ENCODE measurements at places on chromosomes 2 and 18.

DNA sequence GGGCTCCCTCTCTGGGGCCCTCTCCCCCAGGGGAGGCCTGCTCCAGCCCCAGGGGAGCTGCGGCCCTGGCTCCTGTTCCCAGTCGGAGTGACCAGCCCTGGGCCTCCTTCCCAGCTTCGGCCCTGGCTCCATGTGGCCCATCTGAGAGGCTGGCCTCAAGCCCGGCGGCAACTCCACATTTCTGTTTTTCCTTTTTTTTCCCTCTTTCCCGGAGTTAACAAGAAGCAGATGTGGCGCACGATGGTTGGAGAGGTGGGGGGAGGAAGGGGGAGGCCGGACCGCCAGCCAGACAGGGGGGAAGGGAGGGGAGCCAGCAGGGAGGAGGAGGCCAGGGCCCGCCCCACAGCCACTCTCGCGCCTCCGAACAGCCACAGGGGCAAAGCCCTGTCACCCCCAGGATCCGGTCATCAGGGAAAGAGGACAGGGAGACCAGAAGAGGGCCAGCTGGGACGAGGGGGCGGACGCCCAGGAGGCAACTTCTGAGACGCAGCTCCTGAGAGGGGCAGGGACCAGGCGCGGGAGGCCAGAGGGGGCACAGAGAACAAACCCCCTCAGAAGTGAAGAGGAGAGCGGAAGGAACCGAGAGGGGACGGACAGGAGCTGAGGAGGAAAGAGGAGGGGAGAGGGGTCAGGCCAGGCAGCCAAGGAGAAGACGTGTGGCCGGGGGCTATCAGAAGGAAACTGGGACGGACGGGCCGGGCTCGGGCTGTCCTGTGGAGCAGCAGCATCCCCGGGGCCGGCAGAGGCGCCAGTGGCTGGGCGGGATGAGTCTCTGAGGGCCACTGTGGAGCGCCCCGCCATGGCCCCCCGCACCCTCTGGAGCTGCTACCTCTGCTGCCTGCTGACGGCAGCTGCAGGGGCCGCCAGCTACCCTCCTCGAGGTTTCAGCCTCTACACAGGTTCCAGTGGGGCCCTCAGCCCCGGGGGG is at the start of gene EMILIN1:
Gene EMILIN1 (plus strand): TSS at position 349 of the 928 bp plus-strand sequence. CDS start 451 bp downstream, at position 800.
- peak; percentile 33 for DNase-seq

DNA sequence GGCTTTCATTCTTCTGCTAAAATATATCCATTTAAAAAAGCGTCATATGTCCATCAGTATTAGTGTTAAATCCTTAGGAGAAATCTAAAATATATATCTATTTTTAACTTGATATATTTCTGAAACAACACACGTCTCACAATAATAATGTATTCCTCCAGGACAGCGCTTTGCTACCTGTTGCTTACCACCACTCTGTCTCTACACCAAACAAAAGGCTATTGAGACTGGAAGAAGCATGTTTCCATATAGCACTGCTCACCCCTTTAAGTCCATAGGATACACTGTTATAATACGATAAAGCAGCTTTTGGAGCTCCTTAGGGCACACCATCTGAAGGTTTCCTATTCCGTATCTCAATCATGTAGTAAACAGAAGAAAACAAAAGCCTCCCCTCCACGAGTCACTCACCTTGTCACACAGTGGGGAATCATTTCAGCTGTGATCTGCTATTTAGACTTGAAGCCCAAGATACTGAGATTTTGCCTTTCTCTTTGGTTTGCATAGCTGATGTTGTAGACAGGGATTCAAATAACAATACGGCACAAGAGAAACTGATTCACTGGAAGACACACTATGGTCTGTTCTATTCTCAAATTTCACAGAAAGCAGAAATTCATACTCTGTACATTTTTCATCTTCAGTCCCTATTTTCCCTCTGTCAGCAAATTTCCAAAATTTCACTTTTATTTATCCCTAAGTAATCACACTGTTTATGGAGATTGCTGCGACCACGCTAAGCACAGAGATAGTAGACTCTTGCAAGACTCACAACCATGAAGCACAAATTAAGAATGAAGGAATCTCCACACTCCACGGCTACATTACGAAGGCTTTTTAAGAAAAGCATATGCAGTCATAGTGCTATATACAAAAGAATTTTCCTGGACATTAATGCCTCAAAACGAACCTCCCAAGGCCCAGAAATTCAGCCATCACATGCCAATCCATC is 187.1 kb downstream of the TCF4 start:
- DNase-seq: no peak

GRCh38 chr2:39421354-39421753 is 15.7 kb downstream of the MAP4K3 start:
- DNase-seq: no peak

- DNase-seq: no peak
Observed at GRCh38 chr2:12131975-12132374, 385.5 kb downstream of the LPIN1 start.

DNA sequence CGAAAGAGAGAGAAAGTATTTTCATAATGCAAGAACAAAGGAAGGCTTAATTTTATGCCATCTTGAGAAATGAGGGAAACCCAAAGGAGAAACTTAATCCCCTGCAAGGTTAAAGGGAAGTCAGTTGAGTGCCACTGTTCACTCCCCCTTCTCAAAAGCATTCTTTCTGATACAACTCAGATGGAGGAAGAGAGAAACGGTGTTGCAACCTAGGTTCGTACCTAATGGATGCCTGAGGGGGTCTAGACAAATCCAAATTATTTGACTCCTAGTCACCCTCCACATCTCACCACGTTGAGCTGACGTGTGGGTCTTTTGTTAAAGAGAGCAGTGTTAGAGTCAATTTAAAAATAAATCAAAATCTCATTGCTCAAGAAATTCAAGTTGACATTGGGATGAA is 52.6 kb upstream of the UNC80 start:
- no peak for DNase-seq

GRCh38 chr2:195367809-195368208 is 289.2 kb upstream of the SLC39A10 start:
- DNase-seq: peak; percentile 13

GRCh38 chr2:231422056-231422455 is 26.5 kb downstream of the B3GNT7 start:
- DNase-seq: no peak

DNA sequence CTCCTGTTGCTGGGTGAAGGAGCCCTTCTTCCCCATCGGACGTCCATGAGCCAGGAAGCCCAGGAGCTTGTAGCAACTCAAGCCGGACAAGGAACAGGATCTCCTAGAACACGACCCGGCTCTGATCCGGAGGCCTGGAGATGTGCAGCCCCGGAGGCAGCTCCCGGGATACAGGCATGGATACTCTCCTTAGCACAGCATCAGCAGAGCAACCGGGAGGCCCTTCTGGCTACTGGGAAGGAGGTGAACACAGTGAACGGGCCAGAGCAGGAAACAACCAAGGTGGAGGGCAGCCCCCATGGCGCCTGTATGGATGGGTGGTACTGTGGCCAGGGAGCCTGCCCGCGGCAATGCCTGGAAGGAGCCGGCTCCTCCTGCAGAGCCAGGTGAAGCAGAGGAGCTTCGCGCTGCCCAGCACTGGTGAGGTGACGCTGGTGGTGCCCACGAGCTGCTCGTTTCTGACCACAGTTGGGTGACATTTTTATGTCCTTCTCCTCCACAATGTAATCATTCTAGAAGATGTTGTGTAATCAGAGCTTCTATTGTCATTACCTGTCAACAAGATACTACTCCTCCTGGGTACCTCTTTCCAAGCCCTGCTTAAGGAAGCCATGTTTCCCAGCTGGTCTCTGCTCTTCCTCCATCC is 94.3 kb downstream of the TWIST2 start:
- no peak for DNase-seq

- DNase-seq: no peak
Observed at GRCh38 chr2:205771031-205771430, 88.7 kb downstream of the NRP2 start.

GRCh38 chr18:58522132-58522531 is 106.8 kb downstream of the ALPK2 start:
- DNase-seq: no peak

GRCh38 chr2:217248312-217248935 is 388.6 kb upstream of the TNP1 start:
- peak; percentile 19 for DNase-seq

- DNase-seq: no peak
Observed at GRCh38 chr2:149004836-149005235, 33.7 kb upstream of the LYPD6B start.

DNA sequence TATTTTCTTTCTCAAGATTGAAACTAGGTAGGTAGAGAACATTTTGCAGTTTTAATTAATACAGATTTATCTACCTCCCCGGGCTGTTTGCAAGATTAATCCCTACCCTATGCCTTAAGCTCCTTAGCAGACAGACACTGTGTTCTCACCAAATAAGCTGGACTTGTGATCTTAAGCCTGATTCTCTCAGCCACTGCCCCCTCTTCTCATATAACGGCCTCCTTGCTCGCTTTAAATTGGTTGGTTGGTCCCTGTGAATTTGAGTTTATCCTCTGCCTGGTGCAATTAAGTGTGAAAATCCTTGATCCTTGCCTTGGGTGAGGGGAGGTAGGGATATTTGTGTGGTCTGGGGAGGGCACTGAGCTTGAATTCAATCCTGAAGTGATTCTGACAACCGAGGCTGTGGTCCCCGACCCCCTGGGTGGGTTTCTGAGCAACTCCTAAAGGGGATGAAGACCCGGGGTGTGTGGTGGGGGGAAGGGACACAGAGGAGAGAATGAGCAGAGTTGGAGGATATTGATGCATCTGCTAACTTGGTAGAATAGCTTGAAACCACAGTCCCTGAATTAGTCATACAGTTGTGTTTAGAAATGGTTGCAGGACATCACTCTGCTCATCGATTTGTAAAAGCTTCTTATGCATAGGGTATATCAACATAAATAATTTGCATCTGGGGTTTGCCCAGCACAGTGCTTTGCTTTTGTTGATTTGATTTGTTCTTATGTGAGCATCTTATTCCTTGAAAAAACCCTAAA is 36.9 kb upstream of the NCKAP5 start:
- DNase-seq: no peak

DNA sequence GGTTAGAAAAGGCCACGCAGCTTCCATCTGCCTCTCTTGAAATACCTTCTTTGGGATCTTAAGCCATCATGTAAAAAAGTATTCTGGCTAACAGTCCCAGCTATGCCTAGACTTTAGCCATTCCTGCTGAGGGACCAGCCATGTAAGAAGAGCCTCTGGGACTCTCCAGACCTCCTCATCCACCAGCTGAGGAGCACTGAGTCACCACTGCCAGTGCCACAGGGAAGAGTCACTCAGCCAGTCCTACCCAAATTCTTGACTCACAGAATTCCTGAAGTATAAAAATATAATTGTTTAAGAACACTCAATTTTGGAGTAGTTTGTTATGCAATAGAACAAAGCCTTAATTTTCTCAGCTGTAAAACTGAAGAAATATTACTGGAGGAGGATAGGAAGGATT is 436.7 kb downstream of the ZEB2 start:
- no peak for DNase-seq

DNA sequence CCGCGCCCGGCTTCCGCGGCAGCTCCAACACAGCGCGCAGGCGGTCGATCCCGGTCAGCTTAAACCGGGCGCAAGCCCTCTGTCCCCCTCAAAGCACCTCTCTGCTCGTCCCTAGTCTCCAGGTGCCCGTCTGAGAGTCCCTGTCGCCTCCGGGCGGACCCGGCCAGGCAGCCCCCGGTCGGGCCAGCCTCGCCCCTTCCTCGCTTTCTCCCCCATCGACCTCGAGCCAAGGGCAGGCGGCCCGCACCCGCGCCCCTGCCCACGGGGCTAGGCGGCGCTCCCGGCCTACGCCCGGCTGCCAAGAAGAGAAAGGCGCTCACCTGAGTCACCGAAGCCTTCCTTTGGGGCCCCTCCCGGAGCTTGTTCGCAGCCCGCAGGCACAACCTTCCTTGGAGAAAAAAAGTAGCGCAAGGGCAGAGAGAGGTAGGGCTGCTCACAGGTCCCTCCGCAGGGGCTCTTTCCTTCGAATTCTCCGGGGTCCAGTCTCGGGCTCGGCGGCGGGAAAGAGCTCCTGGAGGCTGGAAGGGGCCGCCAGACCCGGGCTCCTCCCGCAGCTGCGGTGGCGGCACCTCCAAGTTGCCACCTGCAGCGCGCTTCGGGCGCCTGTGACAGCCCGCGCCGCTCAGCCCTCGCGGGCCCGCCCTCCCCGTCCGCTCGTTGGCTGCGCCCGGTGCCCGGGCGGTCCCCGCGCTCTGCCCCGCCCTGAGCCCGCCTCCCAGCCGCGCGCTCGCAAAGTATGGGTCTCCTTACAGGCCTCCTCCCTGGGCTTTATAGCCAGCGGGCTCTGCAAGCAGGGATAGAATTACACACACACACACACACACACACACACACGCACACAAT is 86.5 kb upstream of the EPB41L3 start:
- DNase-seq: peak; percentile 19

GRCh38 chr2:226159875-226160479 is 639.6 kb downstream of the IRS1 start:
- DNase-seq: no peak

DNA sequence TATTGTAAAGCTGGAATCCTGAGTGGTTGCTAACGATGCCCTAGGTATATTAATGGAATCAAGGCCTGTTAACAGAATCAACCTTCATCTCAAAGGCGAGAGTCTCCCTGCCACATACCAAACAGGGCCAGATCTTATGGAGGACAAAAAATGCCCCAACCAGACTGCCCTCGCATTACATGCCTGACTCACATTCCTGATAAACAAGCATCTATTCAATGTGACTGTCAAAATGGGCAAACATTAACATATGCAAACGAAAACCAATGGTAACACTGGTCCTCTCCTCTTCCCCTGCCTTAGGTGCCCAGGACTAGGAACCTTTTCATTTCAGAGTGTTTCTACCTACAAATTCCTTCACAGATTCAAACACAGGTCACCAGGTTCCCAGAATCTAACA is 83.4 kb downstream of the COL6A3 start:
- no peak for DNase-seq

- DNase-seq: no peak
Observed at GRCh38 chr2:109679225-109679624, 65.1 kb downstream of the SOWAHC start.

DNA sequence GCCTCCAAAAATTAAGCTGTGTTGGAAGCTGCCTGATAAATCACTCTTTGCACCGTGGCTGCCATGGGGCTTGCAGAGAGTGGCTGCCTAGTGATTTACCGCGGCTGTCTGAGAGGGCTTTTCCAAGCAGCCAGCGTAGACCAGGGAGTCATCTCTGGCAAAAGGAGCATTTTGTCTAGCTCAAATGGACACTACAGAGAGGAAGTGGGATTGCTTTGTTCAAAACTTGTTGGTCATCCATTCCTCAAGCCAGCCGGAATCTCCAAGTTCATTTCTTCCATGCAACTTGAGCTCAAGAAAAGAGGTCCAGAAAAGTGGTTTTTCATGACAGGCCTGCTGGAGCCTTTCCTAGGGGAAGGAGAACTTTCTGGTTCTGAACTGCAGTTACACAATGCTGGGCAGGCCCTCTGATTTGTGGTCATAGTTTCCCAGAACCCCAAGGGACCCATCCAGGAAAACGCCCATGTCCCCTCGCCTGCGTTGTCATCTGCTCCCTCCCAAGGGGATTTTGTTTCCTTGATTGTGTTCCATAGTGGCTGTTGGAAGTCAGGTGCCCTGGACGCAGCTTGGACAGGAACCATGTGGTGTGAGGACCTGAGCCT is 108.1 kb downstream of the TRIB2 start:
- no peak for DNase-seq

Data from erythroblast (primary cell).